ENCODE measurements at places on chromosomes 4 and X. TPM values are rescaled to one million over a fixed set of nuclear protein-coding genes. Genes with fewer than 3 reads are reported as not detected.

DNA sequence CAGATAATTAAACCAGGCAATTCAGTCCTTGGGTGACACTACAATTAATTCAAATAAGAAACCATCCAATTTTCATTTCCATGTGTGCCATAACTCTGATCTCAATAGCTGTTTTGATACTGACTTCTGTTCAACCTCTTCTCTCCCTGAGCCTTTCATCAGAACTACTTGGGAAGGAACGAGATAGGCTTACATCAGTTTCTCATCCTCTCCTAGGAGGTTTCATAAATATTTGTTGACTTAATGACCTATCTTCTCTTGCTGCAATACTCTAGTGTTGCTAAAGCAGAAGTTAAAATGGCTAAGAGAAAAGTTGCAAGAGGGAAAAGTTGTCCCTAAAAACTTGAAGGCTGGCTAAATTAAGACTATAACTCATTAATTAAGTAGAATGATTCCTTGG lies 41.8 kb downstream of the PRKG2 start:
- DNase-seq, result no peak

DNA sequence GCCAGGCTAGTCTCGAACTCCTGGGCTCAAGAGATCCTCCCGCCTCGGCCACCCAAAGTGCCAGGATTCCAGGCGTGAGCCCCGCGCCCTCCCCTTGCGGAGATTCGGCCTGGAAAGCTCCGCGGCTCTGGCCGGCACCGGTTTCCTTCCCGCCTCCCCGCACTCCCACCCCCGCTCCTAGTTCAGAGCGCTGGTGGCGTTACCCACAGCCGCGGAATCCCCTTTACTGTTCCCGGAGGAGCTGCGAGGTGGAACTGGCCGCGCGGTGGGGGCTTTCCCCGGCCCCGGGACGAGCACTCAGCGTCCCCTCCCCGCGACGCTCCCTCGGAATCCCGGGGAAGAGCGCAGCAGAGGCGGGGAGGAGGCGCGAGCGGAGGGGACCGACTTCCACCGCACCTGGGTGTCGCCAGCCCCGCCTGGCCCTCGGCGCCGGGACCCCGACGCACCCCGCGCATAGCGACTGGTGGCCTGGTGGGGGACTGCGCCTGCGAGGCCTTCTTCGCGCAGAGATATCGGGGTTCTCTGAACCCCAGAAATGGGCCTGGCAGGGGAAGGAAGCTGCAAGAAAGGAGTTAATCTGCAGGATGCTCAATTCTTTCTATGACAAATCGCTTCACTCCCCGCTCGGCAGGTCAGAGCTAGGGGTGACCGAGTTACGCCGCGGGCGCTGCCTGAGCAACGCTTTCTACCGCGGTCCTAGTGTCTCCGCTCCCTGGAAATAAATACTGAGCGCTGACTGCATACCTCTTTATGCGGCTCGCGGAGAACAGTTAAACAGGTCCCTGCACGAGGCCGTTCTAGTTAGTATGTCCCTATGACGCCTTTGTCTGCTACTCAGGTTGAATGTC lies 14.6 kb upstream of the SLC25A4 start:
- peak; percentile 60 for DNase-seq

Gene PRSS12
- 7.8 TPM for total RNA-seq

- peak; percentile 45 for DNase-seq
Measured at GRCh38 chr4:67746797-67747495, 7.2 kb downstream of the GNRHR start.

- DNase-seq, result no peak
Measured at GRCh38 chr4:185592845-185593488, 57.7 kb upstream of the PDLIM3 start.

GRCh38 chrX:13938051-13938828 lies 91.5 kb downstream of the GEMIN8 start:
- DNase-seq, result peak; percentile 40

Gene GPAT3
- total RNA-seq, result 3.6 TPM

DNA sequence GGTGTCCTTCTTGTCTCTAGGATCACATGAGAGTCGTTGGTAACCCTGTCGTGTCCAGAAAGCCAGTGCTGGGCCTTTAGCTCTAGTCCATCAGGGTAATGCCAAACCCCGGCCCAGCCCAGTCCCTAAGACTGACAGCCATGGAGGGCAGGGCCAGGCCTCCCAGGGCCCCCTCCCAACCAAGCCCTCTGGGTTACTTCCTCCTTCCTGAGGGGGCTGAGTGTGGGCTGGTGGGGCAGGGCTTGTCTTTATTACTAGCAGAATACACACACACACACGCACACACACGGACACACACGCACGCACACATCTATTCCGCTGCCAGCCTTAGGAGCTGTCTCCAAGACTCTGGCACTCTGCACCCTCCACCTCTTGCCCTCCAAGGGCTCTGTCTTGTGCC lies 35.6 kb upstream of the CDKN2AIP start:
- DNase-seq, result peak; percentile 89

GRCh38 chr4:25892796-25893195 lies 21.2 kb upstream of the SMIM20 start:
- peak; percentile 56 for DNase-seq

DNA sequence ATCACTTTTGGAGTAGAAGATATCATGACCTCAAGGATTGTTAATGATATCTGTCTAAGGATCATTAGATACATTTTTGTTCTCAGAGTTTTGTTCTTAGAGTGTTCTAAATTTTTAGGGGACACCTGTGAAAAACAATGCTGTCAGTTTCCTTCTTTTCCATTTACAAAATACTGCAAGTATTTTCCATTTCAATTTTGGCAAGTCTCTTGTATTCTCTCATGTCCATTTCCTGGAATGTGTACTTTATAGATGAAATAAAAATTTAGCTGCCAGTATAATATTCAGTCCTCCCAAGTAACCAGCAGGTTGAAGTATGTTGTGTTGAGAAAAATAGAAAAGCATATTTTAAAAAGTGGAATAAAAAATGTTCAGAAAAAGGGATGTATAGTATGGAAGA lies 117.9 kb upstream of the HPGD start:
- DNase-seq, result no peak

Gene CXCR3
- not detected for total RNA-seq

DNA sequence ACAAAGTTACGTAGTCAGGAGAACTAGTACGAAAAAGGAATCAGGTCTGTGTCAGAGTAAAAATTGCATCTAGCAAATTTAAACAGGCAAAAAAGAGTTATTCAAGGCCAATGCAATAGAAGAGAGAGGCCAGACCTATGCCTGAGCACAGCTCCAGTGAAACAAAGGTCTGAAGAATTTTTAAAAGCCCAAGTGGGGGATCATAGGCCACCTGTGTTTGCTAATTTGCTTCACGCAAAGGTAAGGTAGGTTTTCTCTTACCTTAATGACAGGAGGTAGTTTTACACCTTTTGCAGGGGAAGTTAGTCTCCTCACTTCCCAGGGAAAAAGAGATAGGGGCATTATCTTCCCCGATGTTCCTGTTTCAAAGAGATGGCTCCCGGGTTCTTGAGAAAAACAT lies 448.6 kb upstream of the TECRL start:
- DNase-seq, result no peak

Gene CCNG2
- total RNA-seq, result 1.2 TPM

DNA sequence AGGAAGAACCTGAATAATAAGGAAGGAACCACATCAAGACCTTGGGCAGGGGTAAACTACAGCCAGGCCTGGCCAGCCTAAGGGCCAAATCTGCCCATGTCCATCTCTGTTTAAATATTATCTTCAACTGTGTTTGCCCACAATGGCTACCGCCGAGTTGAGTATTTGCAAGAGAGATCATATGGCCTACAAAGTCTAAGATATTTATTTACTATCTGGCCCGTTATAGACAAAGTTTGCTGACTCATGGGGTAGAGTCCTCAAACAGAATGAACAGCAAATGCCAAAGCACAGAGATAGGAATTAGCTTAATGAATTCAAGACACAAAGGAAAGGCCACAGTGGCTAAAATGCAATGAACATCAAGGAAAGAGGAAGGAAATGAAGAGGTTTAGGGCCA lies 44.8 kb downstream of the RPS6KA3 start:
- peak; percentile 16 for DNase-seq

DNA sequence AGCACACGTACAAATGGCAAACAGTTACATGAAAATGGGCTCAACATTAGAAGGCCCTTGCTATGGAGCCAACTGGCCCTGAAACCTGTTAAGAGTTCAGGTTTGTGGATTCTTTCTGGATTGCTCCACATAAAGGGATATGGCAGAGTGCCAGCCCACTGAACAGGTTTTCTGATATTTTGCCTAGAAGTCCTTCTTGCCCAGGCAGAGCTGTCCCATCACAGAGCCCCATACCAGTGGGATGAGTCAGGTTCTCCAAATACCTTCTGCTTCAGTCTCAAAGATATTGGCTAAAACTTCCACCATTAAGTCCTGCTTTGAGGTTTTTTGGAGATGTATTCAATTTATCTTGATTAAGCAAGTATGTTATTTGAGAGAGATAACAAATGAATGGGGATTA lies 146.8 kb upstream of the IL1RAPL2 start:
- no peak for DNase-seq

Gene PDGFC
- total RNA-seq, result 10.7 TPM

Gene NHS
- total RNA-seq, result 7.0 TPM

GRCh38 chrX:71543316-71543715 lies 10.4 kb downstream of the OGT start:
- no peak for DNase-seq

DNA sequence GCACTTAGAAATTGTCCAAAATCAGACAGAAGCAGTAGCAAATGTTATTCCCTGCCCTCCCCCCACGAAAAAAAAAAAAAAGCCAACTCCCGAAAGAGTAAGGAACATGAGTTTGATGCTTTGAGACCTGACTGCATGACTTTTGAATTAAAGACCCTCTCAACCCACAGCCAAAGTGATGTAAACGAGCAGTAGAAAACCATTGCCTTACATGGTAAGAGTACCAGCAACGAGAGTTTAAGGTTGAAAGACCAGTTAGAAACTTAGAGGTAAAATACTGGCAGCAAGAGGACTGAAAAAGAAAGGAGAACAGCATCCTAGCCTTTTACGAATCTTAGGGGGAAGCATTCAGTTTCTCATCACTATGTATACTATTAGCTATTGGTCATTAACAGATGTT lies 10.0 kb upstream of the ANXA10 start:
- no peak for DNase-seq

DNA sequence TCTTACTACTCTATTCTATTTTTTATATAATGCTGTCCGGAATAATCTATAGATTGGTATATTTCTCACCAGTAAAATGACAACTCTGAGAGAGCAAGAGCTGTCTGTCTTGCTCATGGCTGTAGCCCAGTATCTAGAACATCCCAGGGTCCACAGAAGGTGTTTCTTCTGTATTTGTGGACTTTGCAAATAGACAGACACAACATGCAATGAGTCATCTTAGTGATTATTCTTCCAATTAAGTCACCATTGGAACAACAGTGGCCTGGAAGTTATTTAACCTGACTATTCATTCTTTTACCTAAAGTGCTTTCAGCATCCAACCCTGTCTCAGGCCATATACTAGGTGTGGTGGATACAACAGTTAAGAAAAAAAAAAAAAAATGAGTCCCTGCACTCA lies 179.5 kb downstream of the PPARGC1A start:
- DNase-seq, result no peak

Gene AKAP14
- not detected for total RNA-seq

DNA sequence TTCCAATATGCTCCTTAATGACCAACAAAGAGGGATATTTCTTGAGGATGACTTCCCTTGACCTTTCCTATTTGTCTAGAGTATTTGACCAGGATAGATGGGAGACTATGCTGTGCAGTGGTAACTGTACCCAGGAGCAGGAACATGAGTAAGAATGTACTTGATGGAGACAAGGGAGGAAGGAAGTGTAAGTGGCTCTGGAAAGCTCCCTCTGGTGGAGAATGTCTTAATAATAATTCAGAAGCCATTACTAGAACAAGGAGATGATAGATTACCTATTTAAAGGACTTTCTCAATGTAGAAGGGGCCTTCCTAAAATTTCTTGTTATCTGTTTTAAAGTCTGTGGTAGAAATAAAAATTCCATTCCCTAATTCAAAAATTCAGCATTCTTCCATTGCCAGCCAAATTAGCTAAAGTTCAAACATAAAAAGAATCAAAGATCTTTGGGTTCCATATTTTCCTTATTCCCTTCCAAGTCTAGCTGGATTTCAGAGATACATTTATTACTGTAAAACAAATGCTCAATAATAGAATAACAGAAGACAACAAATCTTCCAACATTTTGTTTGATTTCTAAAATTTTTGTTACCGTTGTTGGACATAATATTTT lies 83.8 kb downstream of the GRID2 start:
- DNase-seq, result peak; percentile 59

GRCh38 chr4:7362862-7363430 lies 71.8 kb downstream of the PSAPL1 start:
- DNase-seq, result no peak

Gene ERAS
- not detected for total RNA-seq

GRCh38 chr4:125849869-125850268 lies 535.1 kb downstream of the FAT4 start:
- DNase-seq, result no peak

Gene WDFY3
- 45.6 TPM for total RNA-seq

- DNase-seq, result no peak
Measured at GRCh38 chr4:123819362-123820035, 422.9 kb downstream of the SPRY1 start.

DNA sequence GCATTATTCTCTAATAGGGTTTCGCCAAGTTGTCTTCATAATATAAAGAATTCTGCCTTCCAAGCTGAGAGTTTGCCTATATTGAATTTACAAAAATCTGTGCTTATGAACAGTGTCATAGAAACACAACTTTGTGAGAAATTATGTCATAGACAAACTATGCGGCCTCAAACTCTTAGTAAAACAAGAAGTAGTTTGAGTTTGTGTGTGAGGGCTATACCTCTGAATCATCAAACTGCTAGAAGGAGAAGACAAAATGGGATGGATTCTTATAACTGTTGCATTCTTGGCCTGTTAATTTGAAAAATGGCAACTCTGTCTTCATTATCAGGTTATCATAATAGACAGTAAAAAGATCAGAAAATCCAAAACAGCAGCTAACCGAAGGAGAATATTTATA lies 46.1 kb upstream of the NAP1L5 start:
- no peak for DNase-seq
